ENCODE measurements at places on chromosomes 6 and 20. TPM values are rescaled to one million over a fixed set of nuclear protein-coding genes. Genes with fewer than 3 reads are reported as not detected.

Gene HIVEP2
- total RNA-seq: 16.2 TPM

Gene CALHM4
- total RNA-seq: not detected

Gene FAM209B
- total RNA-seq: 0.47 TPM

Gene KCNB1
- total RNA-seq: 0.77 TPM

Gene DHX35
- total RNA-seq: 15.8 TPM

Gene FLRT3
- 0.05 TPM for total RNA-seq

DNA sequence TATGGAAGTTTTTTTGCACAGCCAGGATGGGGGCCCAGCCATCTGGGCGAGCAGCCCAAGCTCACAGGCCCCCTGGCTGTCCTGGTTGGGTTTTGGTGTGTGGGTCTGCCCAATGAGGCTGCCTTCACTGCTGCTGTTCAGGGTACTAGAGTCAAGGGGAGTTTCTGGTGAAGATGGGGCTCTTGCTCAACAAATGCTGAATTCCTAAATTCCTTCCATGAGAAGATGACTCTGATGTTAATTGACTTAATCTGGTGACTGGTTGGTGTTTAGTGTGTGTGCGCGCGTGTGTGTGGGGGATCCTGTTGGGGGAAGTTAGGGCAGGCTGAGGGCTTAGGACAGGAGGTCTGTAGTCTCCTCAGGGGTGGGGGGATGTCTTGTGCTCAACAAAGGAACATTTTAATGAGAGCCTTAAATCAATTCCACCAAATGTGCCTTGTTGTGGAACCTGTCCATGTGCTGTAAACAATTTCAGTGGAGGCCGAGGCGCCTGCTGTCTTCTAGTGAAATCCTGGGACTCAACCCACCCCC, 1.9 kb downstream of the PTK7 start:
- DNase-seq: no peak

GRCh38 chr6:160106010-160106409, 15.6 kb upstream of the SLC22A1 start:
- DNase-seq: no peak

DNA sequence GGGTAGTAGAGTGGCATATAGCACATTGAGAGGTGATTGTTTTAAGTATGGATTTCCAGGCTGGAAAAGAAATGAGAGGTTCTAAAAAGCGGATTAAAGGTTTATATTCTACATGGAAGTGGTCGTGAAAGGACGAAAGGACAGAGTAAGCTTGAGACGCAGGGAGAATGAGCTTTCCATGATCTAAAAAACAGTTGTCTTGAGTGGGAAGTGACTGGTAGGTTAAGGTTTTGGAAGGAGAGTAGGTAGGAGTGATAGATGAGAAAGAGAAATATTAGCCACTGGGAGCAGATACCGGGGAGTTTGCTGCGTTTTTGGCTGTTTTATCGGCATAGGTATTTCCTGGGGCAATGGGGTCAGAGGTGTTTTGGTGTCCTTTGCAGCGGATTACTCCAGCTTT, 750.6 kb upstream of the ADGRB3 start:
- DNase-seq: no peak

- no peak for DNase-seq
Measured at GRCh38 chr20:13786143-13786828, 1.5 kb downstream of the NDUFAF5 start.

GRCh38 chr6:87391334-87391733, 16.4 kb upstream of the CFAP206 start:
- DNase-seq: no peak

Measured in left ventricle myocardium inferior (tissue), 1 donor.